Suppressor macrophage treated with lipopolysaccharide for 4 hours (primary cell): ENCODE measurements at places on chromosomes 3 and 15.

GRCh38 chr3:114499976-114500375 lies 206.1 kb downstream of the TIGIT start:
- no peak for DNase-seq

DNA sequence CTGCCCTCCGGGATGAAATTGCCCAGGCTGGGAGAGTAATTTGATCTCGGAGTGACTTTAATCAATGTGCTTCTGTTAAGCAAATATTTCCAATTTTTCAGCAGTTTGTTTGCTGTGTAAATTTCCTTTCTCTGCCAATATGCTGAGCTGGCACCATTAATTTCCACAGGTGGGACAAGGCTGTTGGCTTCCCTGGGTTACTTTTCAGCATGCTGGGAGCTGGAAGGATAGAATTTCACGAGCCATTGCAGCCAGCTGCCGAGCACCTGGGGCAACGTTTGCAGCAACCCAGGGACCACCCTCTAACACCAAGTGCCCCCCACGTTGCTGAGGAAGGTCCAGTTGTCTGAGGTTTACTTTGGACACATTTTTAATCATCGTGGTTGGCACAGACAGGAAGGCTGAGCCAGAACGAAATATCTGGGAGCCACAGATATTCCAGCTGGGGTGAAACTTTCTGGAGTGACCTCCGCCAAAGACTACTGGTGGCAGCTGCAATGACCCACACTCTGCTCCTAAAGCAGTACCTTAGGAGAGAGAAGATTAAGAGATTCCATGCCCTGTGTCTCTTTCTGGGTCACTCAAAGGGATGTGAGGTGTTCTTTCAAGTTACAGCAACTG lies 293.3 kb upstream of the RGMA start:
- no peak for DNase-seq

- DNase-seq: no peak
These were observed 106.6 kb downstream of the ARPP21 start for GRCh38 chr3:35745802-35746484.

- no peak for DNase-seq
These were observed 32.0 kb downstream of the RUVBL1 start for GRCh38 chr3:128091586-128091985.

GRCh38 chr15:101046826-101047225 lies 127.7 kb downstream of the LRRK1 start:
- DNase-seq: no peak

DNA sequence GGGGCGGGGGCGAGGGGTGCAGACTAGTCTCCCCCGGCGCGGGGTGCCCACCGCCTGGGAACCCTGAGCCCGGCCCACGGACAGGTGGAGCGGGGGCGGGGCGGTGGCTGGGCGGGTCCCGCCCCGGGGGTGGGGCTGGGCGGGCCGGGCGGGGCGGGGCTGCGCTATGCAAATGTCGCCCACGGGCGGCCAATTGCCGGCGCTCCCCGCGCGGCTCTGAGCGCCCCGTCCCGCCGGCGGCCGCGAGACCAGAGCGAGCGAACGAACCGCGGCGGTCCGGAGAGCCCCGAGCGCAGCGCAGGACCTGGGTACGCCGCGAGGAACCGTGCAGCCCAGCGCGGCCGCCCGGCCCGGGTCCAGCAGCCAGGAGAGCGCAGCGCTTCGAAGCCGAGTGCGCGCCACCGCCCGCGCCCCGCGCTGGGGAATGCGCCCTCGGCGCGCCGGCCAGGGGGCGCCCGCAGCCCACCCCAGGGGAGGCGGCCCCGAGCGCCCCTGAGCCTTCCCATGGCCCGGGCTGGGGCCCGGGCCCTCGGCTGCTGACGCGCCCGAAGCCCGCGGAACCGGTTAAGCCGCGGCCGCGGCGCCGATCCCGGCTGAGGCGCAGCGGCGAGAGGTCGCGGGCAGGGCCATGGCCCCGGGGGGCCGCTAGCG lies at the start of gene SEMA3F:
SEMA3F (plus strand) TSS at position 485 of the 651 bp plus-strand sequence. CDS start 4,299 bp downstream, outside the sequence.
- peak; percentile 80 for DNase-seq

DNA sequence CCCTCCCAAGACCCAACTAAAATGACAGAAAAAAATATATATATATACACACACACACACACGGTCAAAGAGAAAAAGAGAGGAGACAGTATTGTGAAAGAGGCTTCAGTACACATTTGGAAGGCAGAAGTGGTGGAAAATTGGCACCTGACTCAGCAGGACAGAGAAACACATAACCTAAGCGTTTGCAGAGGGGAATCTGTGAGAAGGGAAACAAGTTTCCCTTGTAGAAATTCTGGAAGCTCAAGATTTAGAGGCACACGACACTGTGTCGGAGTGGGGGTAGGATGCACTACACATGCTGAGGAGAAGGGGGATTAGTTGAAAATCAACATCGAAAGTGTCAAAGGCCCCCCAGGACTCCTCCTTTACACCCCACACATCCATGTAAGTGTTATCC lies 53.1 kb downstream of the PAK2 start:
- DNase-seq: peak; percentile 49

GRCh38 chr3:14283092-14283812 lies 104.6 kb downstream of the LSM3 start:
- DNase-seq: no peak

GRCh38 chr3:19945969-19946831 lies 697 bp upstream of the RAB5A start:
- DNase-seq: no peak

- peak; percentile 90 for DNase-seq
These were observed 39.2 kb downstream of the RAB27A start for GRCh38 chr15:55250392-55250791.

- no peak for DNase-seq
These were observed 144.7 kb upstream of the FRMD4B start for GRCh38 chr3:69530554-69530953.

- DNase-seq: peak; percentile 21
These were observed 8.6 kb downstream of the FBXL22 start for GRCh38 chr15:63605816-63606215.

DNA sequence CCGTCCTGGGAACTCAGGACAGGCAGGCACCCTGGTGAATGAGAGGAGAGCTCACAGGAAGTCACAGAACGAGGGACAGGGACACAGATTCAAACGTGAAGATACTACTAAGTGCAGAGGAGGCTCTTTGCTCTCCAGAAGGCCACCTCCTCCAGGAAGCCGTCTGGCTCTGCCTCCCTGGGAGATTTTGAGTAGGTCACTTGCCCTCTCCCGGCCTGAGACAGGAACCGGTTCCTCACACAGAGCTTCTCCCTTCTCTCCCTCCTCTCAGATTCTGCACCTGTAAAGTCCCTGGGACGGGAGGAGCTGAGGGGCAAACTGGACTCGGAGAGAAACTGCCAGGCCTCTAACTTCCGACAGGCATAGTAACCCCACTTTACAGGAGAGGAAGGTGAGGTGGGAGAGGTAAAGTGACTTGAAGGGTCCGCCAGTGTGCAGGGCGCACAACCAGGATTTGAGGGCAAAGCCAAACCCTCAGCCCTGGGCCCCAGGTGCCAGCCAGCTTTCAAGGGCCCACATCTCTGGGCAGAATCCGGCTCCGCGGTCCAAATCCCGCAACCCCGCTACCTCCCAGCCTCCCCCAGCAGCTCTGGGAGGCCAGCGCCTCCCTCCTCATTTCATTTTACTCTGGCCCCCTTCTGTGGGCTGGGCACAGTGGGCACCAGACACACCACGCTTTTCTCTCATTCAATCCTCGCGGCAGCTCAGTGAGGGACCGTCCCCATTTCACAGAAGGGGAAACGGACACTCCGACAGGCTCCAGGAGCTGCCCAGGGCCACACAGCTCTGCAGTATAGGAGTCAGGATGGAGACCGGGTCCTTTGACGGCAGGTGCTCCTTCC lies 150.2 kb downstream of the SMAD6 start:
- no peak for DNase-seq

DNA sequence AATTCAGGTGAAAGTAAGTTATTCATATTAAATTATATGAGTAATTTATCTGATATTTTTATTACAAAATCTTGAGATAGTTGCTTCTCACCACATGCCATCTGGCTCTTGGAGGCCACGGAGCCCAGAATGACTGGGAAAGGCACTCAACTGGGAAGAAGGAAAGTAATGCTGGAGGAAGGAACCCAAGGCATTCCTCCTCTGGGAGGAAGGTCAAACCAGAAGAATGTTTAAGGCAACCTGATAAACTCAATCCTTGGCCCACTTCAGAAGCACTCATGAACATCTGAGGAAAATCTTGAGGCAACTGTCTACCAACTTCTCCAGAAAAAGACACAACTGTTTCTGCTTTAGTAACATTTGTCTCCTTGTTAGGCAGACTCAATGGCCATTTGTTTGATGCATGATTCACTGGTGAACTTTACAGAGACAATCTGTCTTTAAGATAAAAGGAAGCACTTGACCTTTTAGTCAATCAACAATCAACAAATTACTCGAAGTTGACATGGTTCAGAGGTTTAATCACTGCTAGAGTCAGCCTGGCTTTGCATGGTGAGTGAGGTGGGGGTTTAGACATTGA lies 261.4 kb upstream of the MME start:
- no peak for DNase-seq

- peak; percentile 90 for DNase-seq
These were observed 10.8 kb upstream of the FANCD2 start for GRCh38 chr3:10015461-10015904.

GRCh38 chr15:40937762-40938535 lies 8.8 kb downstream of the DLL4 start:
- no peak for DNase-seq

GRCh38 chr15:32873284-32874114 lies 155.7 kb downstream of the GREM1 start:
- DNase-seq: no peak

DNA sequence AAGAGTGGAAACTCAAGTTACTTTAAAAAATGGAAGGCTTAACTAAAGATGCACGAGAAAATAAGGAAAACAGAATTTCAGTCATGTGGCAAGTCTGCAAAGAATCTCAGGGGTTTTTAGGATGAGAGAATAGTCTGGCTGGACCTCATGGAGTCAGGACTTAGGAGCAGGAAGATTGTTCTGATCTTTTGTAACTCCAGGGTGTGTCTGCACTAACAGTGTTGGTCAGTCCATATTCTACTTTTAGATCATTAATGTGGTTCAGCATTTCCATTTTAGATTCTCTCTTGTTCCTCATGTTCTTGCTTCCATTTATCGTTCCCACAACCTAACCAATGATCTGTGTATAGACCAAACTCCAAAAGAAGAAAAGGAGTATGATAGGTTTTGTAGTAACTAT lies 15.3 kb downstream of the TMEM108 start:
- no peak for DNase-seq

DNA sequence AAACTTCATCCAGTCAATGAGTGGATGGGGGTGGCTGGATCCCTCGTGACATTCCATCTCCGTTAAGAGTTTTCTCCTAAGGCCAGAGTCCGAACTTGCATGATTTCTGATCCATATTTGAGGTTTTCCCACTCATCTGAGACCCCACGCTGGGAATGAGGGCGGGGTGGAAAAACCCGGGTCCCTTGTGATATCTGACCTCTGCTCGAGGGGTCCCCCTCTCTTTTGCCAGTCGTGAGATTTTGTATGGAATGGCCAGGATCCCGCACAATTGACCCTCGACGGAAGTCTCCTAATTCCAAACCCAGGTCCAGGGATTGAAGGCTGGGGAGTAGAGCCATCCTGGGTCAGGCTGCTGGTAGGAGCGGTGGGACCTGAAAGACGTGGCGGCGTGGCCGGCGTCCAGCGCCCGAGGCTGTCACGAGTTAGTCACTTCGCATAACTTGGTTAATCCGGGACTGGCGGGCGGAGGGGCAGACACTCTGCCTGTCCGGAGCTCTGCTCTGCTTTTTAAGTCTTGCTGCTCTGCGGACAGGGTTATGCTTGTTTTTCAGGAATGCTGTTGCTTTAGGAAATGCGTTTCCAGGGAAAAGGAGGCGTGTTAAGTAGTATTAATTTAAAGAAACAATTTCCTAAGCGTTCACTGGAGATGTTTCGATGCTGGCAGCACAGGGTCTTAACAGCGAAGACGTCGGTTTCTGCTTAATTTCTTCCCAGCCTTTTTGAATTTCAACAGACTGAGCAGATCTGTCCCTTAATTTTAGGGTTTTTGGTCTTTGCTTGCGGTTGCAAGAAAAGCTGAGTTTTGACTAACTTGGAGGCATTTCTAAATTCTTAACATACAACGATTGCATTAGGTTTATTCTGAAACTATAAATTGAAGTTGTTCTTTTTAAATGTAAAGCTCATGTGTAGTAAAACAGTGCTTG lies 69.7 kb upstream of the LRRFIP2 start:
- peak; percentile 85 for DNase-seq

DNA sequence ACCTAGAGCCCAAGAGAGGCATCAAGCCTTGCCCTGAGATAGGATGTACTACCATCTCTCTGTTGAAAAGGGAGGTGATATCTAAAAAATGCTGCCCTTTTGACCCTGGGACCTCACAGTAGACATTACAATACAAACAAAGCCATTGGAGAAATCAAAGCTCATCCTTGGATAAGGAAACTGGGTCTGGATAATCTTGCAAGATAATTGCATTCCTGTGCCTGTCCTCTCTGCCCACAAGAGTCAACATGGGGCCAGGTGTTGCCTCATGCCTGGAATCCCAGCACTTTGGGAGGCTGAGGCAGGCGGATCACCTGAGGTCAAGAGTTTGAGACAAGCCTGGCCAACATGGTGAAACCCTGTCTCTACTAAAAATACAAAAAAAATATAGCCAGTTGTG lies 57.3 kb upstream of the DLG1 start:
- DNase-seq: no peak

- no peak for DNase-seq
These were observed 361 bp downstream of the SEMA3F start for GRCh38 chr3:50155491-50155878.

DNA sequence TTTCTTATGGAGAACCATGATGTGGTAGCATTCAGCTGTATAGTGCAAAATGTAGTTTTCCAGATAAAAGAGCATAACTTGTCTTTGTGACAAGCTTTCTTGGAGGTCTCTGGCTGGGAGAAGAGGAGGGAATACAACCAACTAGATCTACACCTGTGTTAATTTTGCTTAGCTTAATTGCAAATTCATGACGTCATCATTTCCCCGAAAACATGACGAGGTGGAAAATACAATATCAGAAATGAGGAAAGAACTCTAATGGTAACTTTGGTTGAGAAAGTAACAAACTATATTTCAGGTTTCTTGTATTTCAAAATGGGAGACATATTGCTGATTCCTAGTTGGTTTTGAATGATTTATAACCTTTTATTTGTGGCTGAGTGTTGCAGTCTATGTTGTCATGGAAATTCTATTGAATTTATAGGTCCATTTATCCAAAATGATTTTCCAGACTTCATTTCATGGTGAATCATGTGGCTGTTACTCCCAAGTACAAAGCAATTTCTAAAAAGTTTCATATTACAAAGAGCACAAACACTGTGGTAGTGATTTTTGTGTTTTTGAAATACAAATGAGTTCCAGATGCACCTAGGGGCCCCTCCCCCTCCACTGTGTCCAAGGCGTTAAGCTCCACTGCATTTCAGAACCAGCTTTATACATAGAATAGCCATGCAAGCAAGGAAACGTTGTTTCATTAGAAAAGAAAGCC lies 307.2 kb downstream of the FEZF2 start:
- DNase-seq: no peak

DNA sequence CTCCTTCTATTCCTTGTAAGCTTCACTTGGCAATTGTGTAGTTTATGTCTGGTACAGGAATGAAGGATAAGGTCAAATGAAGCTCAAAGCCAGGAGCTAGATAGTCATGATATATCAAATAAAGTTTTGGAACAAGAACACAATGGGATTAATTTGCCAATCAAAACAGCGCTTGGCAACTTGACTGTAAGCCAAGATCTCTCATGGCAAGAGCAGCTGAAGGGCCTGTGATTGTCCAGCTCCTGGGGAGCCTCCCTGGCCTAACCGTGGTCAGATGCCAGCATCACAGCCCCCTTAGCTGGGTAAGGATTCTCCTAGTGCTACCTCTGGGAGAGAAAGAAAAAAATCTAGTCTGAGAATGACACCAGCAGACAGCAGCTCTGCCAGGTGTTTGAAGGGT lies 97.2 kb downstream of the LIPC start:
- no peak for DNase-seq
